ENCODE measurements at places on chromosomes 5 and 9.

DNA sequence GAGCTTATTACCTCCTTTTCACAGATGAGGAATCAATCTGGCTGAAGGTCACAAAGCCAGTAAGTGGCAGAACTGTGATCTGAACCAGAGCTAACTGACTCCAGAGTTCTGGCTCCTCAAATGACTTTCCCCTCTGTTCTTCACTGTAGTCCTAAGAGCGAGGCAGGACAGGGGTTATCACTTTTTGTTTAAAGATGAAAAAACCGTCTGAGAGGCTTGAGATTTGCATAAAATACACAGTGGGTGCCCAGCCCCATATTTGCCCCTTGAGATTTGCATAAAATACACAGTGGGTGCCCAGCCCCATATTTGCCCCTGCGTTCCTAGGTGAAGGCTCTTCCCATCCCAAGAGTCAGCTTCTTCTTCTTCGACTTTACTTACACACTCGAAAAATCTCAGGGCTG, 667 bp downstream of the FBXO10 start:
- DNase-seq = no peak

- no peak for DNase-seq
These were observed 1680.3 kb downstream of the MAT2B start for GRCh38 chr5:165185716-165186115.

DNA sequence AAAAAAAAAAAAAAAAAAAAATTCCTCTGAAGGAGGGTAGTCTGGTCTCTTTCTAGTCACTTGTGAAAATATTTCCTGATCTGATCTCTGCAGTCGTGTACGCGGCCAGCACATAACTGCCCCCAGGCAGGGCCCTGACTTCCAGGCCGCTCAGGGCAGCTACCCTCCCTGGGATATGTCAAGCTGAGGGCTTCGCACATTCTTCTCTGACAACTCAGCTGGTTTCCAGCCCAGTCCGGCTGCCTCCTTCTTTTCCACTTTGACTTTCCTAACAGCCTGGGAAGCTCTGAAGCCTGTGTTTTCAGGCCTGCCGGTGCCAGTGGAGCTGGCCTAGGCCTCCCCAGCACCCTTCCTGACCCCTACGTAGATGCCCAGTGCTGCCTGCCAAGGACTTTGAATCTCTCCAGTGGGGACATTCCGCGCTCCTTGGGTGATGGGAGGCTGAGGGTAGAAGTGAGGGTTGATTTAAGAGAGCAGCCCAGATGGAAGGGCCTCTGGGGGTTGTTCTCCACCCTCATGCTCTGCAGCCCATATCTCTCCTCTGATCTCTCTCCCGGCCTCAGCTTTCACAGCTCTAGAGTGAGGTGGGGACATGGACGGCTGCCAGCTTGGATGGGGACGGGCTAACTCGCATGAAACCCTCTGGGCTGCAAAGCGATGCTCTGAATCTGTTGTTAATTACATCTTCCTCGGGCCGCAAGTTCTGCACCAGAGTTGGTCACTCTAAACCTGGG, 20.7 kb downstream of the COL5A1 start:
- no peak for DNase-seq

- DNase-seq = no peak
These were observed 116.4 kb downstream of the RXRA start for GRCh38 chr9:134442486-134443173.

DNA sequence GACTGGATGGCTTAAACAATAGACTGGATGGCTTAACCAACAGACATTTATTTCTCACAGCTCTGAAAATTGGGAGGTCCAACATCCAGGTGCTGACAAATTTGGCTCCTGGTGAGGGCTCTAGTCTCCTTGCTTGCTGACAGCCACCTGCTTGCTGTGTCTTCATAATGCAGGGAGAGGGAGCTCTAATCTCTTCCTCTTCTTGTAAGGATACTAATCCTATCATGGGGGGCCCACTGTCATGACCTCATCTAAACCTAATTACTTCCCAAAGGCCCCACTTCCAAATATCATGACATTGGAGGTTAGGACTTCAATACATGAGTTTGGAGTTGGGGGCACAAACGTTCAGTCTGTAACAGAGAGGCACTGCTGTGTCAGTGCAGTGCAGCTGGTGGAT, 26.4 kb downstream of the FOXD1 start:
- no peak for DNase-seq

DNA sequence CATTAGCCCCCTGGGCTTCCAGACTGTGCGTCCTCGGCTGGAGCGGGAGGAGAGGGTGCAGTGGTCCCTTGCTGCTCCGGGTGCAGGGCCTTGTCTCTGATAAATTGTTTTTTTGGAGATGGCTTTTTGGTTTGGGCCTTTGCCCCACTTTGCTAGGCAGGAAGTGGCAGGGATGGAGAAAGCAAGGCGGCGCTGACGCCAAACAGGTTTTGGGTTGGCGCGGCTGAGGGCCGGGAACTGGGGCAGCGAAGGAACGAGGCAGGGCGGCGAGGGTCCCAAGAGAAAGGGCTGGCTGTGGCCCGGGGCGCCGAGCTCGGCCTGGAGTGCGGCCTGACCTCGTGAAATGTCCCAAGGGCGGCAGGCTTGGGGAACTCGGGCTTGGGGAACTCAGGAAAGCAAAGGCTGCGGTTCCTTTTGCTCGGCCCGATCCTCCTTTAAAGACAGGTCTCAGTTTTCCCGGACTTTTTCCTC, 4.1 kb downstream of the LHX2 start:
- no peak for DNase-seq

DNA sequence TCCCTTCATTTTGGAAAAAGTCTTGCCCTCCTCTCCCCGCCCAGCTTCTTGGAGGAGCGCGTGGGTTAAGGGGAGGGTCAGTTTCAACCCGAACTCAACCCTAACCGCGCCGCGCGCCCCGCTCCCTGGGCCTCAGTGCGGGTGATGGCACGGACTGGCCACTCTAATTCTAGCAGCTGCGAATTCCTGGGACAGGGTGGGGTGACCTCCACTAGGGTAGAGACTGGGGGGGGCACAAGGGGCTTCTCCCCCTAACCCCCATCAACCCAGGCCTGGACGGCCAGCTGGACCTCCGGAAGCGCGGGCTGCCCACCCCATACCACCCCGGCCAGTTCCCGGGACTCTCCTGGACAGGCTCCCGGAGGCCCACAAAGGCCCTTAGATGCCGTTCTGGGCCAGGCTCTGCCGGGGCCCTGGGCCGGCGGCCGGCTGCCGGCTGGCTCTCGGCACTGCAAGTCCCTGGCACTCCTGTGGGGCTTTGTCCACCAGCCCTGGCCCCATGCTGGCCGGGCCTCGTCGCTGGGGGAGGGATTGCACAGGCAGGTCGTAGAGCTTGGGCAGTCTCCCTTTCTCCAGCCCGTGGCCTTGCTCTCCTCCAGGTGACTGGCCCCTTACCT, 7.2 kb upstream of the PSD2 start:
- DNase-seq = no peak

GRCh38 chr9:6354072-6354686, 26.0 kb downstream of the TPD52L3 start:
- DNase-seq = peak; percentile 17

DNA sequence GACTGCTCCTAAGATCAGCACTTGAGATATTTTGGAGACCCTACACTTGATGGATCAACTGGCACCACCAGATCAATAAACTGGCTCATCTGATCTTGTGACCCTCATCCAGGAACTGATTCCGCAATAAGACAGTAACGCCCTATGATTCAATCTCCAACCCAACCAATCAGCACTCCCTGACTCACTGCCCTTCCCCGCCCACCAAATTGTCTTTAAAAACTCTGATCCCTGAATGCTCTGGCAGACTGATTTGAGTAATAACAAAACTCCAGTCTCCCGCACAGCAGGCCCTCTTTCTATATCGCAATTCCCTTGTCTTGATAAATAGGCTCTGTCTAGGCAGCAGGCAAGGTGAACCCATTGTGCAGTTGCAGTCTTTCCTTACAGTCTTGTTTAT, 677.0 kb downstream of the LRRC70 start:
- DNase-seq = no peak

- no peak for DNase-seq
These were observed 62.7 kb upstream of the PDE4D start for GRCh38 chr5:59956130-59956783.

DNA sequence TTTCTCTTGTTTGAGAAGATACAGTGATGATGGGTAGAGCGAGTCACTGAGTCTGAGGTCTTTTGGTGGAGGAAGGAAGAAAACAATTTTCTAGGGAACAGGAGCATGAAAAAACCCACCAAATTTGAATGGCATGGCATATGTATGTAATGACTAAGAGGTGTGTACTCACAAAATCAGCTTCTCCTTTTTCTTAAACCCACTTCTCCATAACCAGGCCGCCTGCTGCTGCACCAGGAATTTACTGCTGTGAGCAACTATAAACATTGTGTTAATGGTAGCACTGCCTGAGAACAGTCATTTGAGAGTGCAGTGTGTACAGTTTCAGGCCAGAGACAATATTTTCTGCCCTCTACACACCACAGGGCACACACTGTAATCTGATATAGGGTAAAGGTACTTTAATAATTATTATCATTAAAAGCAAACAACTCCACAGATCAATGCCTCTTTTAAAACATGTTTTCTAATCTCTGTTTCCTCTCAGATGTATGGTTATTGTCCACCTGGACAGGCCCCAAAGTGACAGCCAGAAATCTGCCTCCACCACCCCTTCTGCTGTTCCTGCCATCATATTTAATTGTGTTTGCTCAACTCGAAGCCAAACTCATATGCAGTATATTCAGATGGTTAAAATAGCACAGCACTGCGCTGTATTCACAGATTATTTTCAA, 241.6 kb downstream of the KIAA0825 start:
- DNase-seq = no peak

GRCh38 chr9:84521208-84521607, 148.3 kb upstream of the NTRK2 start:
- no peak for DNase-seq

GRCh38 chr5:134574521-134574920, 49.1 kb downstream of the JADE2 start:
- no peak for DNase-seq

- no peak for DNase-seq
These were observed 139.6 kb downstream of the GABRB2 start for GRCh38 chr5:161406880-161407279.

DNA sequence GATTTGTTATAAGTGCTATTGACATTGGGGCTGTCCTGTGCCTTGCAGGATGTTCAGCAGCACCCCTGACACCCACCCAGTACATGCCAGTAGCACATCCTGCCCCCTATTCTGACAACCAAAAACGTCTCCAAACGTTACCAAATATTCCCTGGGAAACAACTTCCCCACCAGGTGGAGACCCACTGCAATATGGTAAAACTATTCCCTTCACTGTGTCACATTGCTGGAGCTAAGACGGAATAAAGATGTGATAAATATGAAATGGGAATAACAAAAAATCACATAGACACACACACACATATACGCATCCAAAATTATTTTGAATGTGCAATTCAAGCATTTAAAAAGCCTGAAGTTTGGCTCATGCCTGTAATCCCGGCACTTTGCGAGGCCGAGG, 874.3 kb upstream of the DMAC1 start:
- no peak for DNase-seq

- peak; percentile 69 for DNase-seq
These were observed 557 bp upstream of the PHF2 start for GRCh38 chr9:93575796-93576257.

GRCh38 chr5:72205431-72206009, 98.2 kb downstream of the MAP1B start:
- DNase-seq = no peak

GRCh38 chr5:14424011-14424685, 157.4 kb upstream of the OTULINL start:
- DNase-seq = peak; percentile 54

GRCh38 chr5:56638061-56638621, 177.2 kb upstream of the MAP3K1 start:
- no peak for DNase-seq
